SJSA1 (cell line): ENCODE measurements at places on chromosomes 1 and 21. TPM values are rescaled to one million over a fixed set of nuclear protein-coding genes. Genes with fewer than 3 reads are reported as not detected.
A peak's percentile ranks its signal among the peaks of the same experiment; 100 is the strongest.

- no peak for DNase-seq
These were observed 384.5 kb upstream of the C1orf87 start for GRCh38 chr1:60458111-60458510.

DNA sequence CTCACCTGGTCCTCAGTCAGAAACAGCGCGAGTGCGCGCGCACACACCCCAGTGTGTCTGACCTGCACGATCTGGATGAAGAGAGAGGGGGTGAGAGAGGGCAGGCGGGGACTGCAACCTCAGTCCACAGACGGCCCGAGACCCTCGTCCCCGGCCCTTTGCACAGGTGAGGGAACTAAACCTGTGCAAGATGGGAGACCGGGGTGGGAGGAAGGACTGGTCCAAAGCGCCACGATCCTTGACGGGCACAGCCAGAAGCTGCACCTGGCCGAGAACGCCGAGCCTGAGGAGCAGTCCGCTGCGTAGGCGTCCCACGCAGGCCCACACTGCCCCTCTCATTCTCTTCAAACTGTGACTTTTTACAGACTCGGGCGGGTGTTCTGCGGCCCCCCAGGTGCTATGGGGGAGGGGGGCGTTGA, 519 bp upstream of the IQCC start:
- DNase-seq: no peak

DNA sequence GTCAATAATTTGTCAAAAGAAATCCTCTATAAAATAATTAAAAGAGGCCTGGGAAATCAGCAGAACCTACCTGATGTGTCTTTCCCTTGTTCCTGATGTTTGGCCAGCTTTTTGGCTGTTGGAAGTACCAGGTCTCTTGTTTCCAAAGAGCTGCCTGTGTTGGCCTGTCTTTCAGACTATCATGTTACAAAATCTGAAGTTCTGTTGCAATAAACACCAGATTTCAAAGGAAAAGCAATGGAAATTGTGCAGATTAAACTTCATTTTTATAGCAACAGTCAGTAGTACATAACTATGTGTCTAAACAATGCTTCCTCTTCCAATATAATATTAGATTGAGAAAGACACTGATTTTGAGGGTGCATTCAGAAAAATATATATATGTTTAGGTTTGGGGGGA, 647.2 kb upstream of the CXADR start:
- DNase-seq: no peak

DNA sequence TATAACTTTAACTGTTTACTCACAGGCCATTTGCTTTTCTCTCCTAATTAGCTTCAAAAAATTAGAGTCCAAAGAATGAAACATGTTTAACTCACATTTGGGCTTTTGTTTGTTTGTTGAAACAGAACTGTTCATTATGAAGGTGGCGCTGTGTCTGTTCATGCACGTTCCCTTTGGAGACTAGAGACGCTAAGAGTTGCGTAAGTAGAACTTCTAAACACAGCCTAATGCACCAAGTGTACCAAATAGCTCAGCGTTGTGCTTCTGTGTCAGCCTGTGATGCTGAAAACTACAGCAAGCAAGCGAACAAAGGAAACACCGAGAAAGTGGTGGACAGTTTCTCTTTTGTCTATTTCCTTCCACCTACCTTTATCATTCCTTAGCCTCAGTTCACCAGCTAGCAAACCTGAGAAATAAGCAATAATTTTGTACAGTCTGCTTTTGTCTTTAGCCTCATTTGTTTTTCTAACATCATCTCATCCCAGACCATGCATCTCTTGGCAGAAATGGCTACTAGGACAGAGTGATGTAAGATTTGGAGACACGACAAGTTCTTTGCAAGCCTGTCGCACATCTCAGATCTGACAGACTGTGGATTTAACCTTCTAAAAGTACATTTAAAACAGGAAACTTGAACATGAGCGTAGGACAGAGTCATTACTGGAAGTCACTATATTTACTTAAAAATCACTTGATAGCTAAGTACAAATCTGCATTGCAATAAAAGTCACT, 375.1 kb downstream of the RYR2 start:
- no peak for DNase-seq

- DNase-seq: no peak
These were observed 203.2 kb downstream of the RHOU start for GRCh38 chr1:228938537-228938901.

GRCh38 chr21:45736690-45737484, 93.4 kb downstream of the PCBP3 start:
- DNase-seq: no peak

DNA sequence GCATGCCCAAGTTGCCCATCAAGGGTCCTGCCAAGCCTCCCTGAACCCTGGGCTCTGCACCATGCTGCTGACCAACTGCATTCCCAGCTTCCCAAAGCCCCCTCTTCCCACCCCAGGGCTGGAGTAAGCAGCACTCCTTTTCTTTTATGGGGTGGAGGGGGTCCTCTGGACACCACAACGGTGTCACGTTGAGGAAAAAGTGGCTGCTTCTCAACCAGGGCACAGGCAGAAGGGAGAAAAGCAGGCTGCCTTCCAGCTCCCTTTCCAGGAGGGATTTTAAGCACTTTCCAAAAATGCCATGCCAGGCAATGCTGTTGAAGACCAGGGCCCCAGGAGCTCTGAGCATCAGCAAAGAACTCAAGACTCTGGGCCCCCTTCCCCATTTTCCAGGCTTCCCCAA, 691 bp downstream of the RIMS3 start:
- no peak for DNase-seq

DNA sequence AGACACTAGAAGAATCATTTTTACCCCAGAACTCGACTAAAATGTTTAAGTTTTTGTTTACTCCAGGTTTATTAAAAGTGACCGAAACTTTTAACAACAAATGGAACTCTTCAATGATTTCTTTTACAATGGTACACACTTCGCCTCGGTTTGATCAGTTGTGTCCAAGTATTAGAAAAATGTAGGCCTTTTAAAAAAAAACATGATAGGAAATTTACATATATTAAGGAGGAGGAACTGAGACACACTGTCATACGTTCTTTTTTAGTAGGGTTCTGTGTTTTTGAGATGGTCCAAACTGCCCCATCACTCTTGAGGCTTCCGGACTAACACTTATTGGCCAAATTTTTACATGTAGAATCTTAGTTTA, 1.3 kb downstream of the PRDM2 start:
- DNase-seq: no peak

DNA sequence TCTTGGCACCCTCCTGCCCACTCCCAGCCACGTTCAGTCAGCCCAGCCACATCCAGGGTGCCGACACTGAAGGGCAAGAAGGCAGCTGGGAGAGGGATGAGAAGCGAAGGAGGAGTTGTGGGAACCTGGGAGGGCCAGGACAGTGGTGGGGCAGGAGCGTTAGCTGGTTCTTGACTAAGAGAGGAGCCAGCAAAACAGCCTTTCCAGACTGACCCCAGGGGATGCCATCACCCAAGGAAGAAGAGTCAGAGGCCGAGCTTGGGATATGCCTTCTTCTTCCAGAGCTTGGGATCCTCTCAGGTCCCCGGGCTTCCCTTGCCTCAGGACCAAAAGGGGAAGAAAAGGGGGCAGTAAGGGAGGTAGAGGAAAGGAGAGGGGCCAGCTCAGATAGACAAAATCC, 7.2 kb downstream of the INKA2 start:
- DNase-seq: no peak

DNA sequence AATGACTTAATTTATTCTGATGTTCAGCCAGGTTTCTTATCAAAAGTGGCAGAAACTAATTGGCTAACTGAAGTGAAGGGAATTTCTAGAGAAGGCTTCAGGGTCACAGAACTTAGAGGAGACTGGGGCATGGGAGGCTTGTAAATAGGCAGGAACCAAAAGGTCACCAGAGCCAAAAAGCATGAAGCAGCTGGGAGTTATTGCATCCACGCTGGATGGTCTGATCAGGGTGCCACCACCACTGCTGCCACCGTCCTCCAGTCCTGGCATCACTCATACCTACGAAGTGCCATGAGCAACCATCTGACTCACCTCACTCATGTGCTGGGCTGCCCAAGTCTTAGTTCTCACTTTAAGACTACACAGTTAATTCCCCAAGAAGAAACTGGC, 82.5 kb upstream of the DPH5 start:
- no peak for DNase-seq

DNA sequence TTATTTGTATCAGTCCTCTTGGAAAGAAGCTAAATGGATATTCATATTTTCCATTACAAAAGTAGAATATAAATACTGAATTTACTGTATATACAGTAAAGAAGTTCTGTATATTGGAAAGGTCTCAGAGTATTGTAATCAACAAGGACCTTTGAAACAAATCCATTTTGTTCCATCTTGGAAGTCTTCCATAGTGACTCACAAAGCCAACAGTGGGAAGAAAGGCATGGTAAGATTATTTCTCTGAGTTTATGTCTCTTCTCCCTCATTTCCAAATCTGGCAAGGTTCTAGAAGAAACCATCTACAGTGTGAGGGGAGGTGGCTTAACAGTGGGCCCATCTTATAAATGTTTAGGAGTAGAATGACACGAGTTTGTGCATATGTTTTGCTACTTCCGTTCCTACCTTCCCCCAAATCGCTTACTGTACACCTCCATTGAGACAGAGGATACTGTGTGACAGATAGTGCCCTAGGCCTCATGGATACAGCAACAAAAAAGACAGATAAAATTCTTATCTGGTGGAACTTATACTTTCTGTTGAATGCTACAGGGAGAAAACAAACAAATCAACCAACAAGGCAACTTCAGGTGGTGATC, 22.1 kb upstream of the SSX2IP start:
- peak; percentile 28 for DNase-seq

- DNase-seq: no peak
These were observed 15.8 kb upstream of the SLC25A44 start for GRCh38 chr1:156177919-156178654.

DNA sequence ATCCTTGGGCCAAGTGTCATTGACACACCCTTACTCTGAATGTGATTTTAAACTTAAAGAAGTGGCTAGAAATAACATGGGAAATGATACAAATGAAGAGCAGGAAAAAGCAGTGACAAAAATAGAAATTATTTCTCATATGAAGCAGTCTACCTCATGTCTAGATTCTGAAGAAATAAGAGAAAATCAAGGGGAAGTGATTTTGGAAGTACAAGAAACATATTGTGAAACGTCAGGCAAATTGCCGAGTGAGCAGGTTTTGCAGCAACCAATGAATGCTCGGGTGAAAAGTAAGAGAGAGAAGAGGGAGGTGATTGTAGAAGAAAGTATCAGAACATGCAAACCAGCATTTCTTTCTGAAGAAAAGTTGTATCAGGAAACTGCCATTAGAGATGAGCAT, 130.7 kb downstream of the MACF1 start:
- DNase-seq: no peak

DNA sequence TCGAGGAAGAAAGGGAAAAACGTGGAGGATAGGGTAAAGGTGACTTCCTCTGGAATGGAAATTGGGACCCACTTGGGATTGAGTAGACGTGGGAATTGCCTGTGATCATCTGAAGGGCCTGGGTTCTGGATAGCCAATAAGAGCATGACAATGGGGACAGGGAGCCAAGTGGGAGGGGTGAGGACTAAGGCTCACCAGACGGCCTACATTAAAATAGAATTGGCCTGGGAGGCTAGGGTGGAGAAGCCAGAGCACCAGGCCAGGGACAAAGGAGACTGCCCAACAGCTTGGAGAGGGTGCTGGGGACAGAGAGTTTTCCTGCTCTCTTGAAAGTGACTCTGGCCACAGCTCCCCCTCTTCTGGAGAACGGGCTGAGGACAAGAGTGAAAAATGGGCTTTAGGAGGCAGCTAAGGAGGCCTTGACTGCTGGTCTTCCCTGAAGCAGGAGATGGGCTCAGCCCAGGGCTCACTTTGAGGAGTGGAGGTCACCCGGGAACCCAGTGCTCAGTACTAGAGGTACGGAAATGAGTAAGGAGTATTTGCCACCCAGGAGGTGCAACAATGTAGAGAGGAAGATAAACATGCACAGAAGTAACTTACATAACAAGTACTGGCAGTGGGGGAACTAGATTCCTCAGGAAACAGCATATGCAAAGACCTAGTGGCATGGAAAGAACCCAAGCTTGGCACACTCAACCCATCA, 18.8 kb downstream of the INKA2 start:
- DNase-seq: peak; percentile 84

- no peak for DNase-seq
These were observed 349.0 kb upstream of the NCAM2 start for GRCh38 chr21:20649231-20649630.

- no peak for DNase-seq
These were observed 8.3 kb upstream of the WNT3A start for GRCh38 chr1:227998374-227999055.

DNA sequence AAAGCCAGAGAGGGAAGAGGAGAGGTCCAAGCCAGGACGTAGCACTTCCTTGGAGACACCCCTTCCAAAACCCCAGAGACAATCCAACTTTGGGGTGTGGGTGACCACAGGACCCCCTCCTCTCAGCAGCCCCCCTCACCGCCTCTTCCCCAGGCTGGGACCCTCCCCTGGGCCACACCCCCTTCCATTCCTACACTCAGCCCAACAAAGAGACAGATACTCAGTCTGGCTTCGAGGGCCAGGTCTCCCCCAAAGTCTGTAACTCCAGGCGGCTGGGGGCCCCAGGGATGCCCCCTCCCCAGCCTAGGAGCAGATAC, 1.4 kb downstream of the MEX3A start:
- DNase-seq: no peak

DNA sequence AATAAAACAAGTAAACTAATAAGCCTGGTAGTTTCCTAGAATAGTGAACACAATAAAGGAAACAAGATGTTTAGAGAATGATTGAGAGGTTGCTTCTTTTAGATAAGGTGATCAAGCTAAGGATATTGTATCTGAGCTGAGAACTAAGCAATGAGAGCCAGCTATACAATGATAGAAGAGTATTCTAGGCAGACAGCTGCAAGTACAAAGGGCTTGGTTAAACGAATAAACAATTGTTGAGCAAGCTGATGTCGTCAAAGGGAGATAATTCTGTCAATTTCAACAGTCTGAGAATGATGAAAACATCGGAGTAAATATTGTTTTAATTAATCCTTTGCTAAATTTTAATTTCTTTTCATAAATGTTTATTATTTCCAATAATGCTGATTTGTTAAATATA, 5.5 kb upstream of the FH start:
- DNase-seq: no peak

- peak; percentile 74 for DNase-seq
These were observed 18.1 kb downstream of the KHDRBS1 start for GRCh38 chr1:32031578-32032274.

DNA sequence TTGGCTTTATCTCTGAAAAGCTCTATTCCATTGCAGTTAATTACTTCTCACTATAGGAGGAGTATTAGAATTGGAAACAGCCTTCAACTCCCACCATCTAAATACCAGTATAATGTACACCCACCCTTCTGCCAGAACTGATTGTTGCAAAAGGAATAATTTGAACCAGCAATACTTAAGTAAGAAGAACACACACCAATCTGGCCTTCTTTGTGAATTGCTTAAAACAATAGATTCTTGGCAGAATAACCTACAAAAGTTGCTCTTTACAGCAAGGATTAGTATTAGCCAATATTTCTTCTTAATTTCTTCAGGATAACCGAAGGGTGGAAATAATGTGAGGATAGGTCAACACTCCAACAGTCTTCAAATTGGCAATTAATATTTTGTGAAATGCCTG, 54.9 kb upstream of the ADAMTS5 start:
- no peak for DNase-seq

RNF220 gene
- total RNA-seq: 70.5 and 75.0 TPM in 2 replicates

JAM2 gene
- not detected in 2 replicates for total RNA-seq

THEM5 gene
- not detected in 2 replicates for total RNA-seq

PLA2G2A gene
- total RNA-seq: not detected in 2 replicates

S100A1 gene
- 0.32 TPM in 1 of 2 replicates, not detected in the other for total RNA-seq

IVL gene
- not detected in 2 replicates for total RNA-seq

KCND3 gene
- total RNA-seq: 0.25 TPM in 1 of 2 replicates, not detected in the other

ARHGAP30 gene
- not detected in 2 replicates for total RNA-seq

ATP1A4 gene
- not detected in 2 replicates for total RNA-seq
